ENCODE measurements at places on chromosomes 1 and 21. TPM values are rescaled to one million over a fixed set of nuclear protein-coding genes. Genes with fewer than 3 reads are reported as not detected.
A peak's percentile ranks its signal among the peaks of the same experiment; 100 is the strongest.

DNA sequence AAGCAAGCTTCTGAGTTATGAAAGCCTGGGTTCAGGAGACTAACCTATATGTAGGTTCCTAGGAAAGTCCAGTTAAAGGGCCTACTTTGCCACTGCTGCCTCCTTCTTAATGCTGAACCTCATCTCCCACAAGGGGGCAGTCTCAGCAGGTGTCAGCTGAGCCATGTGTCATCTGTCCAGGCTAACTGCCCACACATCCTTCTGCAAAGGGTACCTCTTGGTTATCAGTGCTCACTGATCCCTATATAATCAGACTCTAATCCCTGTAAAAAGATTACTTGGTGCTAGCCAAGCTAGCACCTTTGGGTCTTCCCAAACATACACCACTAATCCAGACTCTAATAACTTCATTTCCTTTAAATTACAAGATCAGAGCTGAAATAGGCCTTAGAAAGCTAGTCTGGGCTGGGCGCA lies 9.0 kb downstream of the PRDX1 start:
- H3K27me3 ChIP-seq = no peaks in the 10 kb centered on the region
- H3K4me3 ChIP-seq = no peak overlapping the region
- no peak overlapping the region for H3K27ac ChIP-seq
- peaks cover 70% of the 10 kb centered on the region for H3K36me3 ChIP-seq
- no peaks in the 10 kb centered on the region for H3K4me1 ChIP-seq

DNA sequence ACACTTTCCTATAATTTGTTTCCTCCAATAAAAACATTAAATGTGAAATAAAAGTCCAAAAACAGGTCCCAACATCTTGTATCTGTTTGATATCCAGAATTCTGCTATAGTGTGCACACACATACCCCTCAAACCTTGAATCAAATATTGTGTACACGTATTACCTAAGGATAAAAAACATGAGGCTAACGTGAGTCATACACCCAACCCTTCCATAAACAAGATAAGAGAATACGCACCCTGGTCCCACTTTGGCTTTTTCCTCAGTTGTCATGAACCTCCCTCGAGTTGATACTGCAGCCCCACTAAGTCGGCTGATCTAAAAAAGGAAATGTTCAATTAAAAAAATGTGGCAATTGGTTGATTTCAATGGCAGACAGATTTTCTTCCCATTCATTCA lies 5.2 kb downstream of the KHDC4 start:
- H3K27me3 ChIP-seq = no peaks in the 10 kb centered on the region
- H3K27ac ChIP-seq = no peak overlapping the region
- peaks cover 70% of the 10 kb centered on the region for H3K36me3 ChIP-seq

DNA sequence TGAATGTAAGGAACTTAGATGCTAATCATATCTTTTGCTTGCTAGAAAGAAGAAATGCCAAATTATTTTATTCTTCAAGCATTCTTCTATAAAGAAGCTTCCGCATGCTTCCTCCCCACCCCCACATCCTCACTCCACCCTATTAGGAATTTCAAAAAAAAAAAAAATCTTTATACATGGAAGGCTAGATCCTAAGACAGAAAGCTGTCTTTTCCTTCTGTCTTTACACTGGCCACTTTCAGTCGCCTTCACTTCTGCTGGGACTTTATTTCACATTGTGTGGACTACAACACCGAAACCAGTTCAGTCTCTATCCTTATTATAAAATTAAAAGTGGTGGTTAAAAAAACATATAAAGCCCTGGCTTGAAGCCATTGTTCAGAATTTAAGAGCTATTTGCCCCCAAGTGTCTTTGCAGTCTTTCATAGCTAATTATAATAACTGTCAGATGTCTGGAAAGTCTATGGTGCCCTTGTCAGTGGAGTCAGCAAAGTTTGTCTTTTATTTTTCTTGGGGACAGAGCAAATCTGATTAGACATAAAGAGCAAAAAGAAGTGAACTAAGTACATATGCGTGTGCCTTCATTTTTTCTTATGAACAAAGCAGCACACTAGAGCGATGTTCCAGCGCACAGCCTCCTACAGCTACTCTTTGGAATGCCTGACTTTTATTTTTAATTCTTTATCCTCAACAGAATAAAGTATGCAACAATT lies 297.7 kb downstream of the PTPRC start:
- peaks cover 7% of the 10 kb centered on the region for H3K4me1 ChIP-seq
- H3K4me3 ChIP-seq = peak overlapping the region; percentile 74
- H3K36me3 ChIP-seq = no peaks in the 10 kb centered on the region
- no peaks in the 10 kb centered on the region for H3K27me3 ChIP-seq
- H3K27ac ChIP-seq = peak overlapping the region; percentile 53
- no peak for DNase-seq

GRCh38 chr1:189597083-189597482 lies 880.6 kb downstream of the BRINP3 start:
- no peaks in the 10 kb centered on the region for H3K27me3 ChIP-seq
- DNase-seq = no peak
- no peaks in the 10 kb centered on the region for H3K4me1 ChIP-seq
- H3K27ac ChIP-seq = no peak overlapping the region
- no peaks in the 10 kb centered on the region for H3K36me3 ChIP-seq

DNA sequence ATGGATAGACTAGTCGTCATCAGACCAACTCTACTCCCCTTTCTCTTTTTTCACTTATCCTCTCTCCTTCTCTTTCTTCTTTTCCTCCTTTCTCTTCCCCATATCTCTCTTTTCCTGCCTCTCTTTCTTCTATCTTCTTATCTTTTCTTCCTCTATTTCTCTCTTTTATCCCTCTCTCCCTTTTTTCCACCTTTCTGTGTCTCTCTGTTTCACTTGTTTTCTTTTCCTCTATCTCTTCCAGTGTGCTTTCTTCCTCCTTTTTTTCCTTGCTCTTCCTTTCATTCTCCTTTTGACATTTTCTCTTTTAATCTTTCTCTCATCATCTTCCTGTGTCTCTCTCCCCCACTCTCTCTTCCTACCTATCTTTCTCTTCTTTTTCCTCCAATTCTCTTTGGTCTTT lies 159.0 kb upstream of the PTGFR start:
- DNase-seq = no peak
- H3K4me1 ChIP-seq = no peaks in the 10 kb centered on the region

The GJA8 gene
- total RNA-seq = not detected

The OPTC gene
- not detected for total RNA-seq

DNA sequence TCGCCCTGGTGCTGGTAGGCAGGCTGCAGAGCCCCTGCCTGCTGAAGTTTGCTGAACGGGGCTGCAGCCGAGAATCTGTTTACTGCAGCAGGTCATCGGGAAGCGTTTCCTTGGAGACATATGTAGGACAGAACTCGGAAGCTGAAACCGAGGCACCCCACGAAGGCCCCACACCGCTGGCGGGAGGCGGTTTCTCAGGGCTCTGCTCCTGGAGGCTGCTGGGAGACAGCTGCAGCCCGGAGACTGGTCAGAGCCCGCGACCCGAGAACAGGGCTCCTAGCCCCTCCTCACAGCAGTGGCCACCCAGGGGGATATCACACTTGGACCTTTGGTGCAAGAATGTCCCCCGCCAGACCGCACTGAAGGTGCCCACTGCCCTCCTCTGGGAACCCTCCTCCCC lies 12.7 kb upstream of the PLCH2 start:
- H3K4me1 ChIP-seq = no peaks in the 10 kb centered on the region
- peaks cover 4% of the 10 kb centered on the region for H3K27me3 ChIP-seq
- no peak overlapping the region for H3K27ac ChIP-seq
- no peak overlapping the region for H3K4me3 ChIP-seq

- DNase-seq = no peak
- peaks cover 23% of the 10 kb centered on the region for H3K4me1 ChIP-seq
- H3K27ac ChIP-seq = peak overlapping the region; percentile 9
- H3K27me3 ChIP-seq = no peaks in the 10 kb centered on the region
- no peak overlapping the region for H3K4me3 ChIP-seq
These were observed 45.3 kb upstream of the RGS1 start for GRCh38 chr1:192530254-192530653.

- no peak for DNase-seq
- no peaks in the 10 kb centered on the region for H3K27me3 ChIP-seq
- H3K4me3 ChIP-seq = no peak overlapping the region
- H3K4me1 ChIP-seq = no peaks in the 10 kb centered on the region
- no peaks in the 10 kb centered on the region for H3K36me3 ChIP-seq
These were observed 83.5 kb upstream of the CLDN14 start for GRCh38 chr21:36563341-36563926.

DNA sequence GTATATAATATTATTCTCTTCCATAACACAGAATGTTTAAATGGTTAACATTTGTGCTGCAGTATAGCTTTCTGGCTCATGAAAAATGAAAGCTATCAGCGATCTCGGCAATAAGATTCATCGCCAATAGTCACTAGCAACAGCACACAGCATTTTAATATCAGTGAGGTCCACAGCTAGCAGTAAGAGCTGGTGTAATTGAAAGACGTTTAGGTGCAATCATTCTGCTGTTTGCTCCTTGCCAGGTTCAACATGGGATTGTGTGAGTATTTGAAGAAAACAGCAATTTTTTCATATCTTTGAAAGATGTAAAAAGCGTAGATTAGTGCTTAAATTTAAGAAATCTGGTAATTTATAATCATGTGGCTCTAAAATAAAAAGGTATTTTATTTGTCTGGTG lies 20.1 kb downstream of the PRKACB start:
- no peak overlapping the region for H3K4me3 ChIP-seq
- H3K27ac ChIP-seq = no peak overlapping the region
- H3K36me3 ChIP-seq = no peaks in the 10 kb centered on the region
- no peak for DNase-seq
- no peaks in the 10 kb centered on the region for H3K27me3 ChIP-seq

- peak overlapping the region; percentile 21 for H3K4me3 ChIP-seq
- H3K4me1 ChIP-seq = peaks cover 61% of the 10 kb centered on the region
- DNase-seq = no peak
- no peaks in the 10 kb centered on the region for H3K36me3 ChIP-seq
- H3K27ac ChIP-seq = peak overlapping the region; percentile 72
These were observed 179.3 kb downstream of the ETS2 start for GRCh38 chr21:38984982-38985567.

GRCh38 chr1:30914931-30915330 lies 6.4 kb upstream of the SDC3 start:
- H3K27me3 ChIP-seq = no peaks in the 10 kb centered on the region
- no peak overlapping the region for H3K27ac ChIP-seq
- no peak for DNase-seq
- peaks cover 5% of the 10 kb centered on the region for H3K4me1 ChIP-seq
- no peaks in the 10 kb centered on the region for H3K36me3 ChIP-seq
- no peak overlapping the region for H3K4me3 ChIP-seq

DNA sequence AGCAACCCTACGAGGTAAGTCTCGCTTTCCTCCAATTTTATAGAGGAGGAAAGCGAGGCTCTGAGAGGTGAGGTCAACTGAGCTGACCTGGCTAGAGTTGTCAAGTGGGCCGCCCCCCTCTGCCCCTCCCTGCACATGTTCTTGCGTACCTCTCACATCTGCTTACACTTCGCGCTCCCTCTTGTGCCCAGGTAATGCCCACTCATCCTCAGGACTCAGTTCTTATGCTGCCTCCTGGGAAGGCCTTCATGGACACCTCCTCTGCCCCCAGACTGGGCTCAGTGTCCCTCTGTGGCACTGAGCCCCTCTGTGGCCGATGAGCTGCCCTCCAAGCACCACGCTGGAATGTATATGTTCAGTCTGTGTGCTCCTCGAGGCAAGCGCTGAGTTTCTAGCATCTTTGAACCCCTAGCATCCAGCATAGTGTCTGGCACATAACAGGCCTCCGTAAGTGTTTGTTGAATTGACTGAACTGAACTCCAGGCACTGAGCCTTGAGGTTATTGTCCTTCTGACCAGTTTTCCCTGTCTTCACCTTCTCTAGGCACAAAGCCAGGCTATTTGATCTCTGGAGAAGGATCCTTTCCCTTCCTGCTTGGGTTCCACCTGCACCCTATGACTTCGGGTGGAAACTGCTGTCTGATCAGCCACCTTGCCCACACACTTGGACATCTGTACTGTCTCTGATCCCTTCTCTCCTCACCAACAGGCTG lies 13.5 kb downstream of the MOV10 start:
- H3K4me1 ChIP-seq = no peaks in the 10 kb centered on the region
- H3K27me3 ChIP-seq = no peaks in the 10 kb centered on the region
- H3K4me3 ChIP-seq = no peak overlapping the region
- no peak overlapping the region for H3K27ac ChIP-seq
- peaks cover 16% of the 10 kb centered on the region for H3K36me3 ChIP-seq

The ADGRL4 gene
- 15.8 TPM for total RNA-seq

GRCh38 chr21:38297871-38298270 lies 41.1 kb downstream of the KCNJ15 start:
- no peaks in the 10 kb centered on the region for H3K36me3 ChIP-seq
- no peak for DNase-seq
- H3K27ac ChIP-seq = no peak overlapping the region
- H3K27me3 ChIP-seq = no peaks in the 10 kb centered on the region
- no peak overlapping the region for H3K4me3 ChIP-seq
- peaks cover 14% of the 10 kb centered on the region for H3K4me1 ChIP-seq

DNA sequence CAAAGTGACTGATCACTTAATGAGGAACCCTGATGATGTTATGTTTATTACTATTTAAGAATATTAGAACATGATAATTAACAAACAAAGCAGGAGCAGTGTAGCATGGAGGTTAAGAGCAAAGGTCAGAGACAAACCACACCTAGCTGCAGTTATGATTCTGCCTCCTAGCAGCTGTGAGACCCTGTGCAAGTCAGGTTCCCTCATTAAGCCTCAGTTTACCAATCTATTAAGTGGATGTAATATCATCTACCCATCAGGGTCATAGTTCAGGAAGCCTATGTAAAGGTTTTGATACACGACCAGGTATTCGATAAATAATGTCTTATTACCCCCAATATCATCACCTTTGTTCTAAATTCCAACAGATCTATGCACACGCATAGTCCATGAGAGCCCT lies 32.0 kb downstream of the DUSP10 start:
- H3K27me3 ChIP-seq = no peaks in the 10 kb centered on the region
- DNase-seq = no peak
- H3K4me3 ChIP-seq = no peak overlapping the region

The FCGR2B gene
- total RNA-seq = 20.2 TPM

- no peak overlapping the region for H3K27ac ChIP-seq
- no peak for DNase-seq
- H3K27me3 ChIP-seq = no peaks in the 10 kb centered on the region
These were observed 46.2 kb upstream of the ZC3H11B start for GRCh38 chr1:219659005-219659600.

The PMF1 gene
- total RNA-seq = 33.2 TPM

DNA sequence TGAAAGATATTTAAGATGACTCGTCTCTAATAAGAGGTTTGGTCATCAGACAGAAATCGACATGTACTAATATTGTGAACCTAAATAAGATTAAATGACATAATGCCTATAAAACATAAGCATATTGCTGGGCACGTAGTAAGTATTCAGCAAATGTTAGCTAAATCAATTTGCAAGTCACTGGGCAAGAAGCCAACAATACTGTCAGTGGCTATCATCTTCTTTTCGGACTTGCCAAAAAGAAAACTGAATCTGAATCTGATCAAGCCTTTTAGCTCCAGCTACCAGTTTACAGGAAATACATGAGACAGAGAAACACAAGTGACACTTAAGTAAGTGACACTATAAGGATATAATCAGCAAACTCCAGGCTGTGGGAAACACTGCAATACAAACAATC lies 46.0 kb downstream of the RPL5 start:
- H3K27me3 ChIP-seq = no peaks in the 10 kb centered on the region
- no peaks in the 10 kb centered on the region for H3K36me3 ChIP-seq
- DNase-seq = no peak
- no peaks in the 10 kb centered on the region for H3K4me1 ChIP-seq
- no peak overlapping the region for H3K4me3 ChIP-seq

- no peaks in the 10 kb centered on the region for H3K36me3 ChIP-seq
- no peak for DNase-seq
- H3K27ac ChIP-seq = peak overlapping the region; percentile 10
- H3K27me3 ChIP-seq = no peaks in the 10 kb centered on the region
- H3K4me3 ChIP-seq = no peak overlapping the region
These were observed 50.4 kb upstream of the FMOD start for GRCh38 chr1:203401199-203401877.

- no peaks in the 10 kb centered on the region for H3K36me3 ChIP-seq
- H3K4me3 ChIP-seq = no peak overlapping the region
- no peak overlapping the region for H3K27ac ChIP-seq
- no peaks in the 10 kb centered on the region for H3K4me1 ChIP-seq
- no peaks in the 10 kb centered on the region for H3K27me3 ChIP-seq
These were observed 14.1 kb upstream of the THEM4 start for GRCh38 chr1:151923422-151923821.

All from thoracic aorta (tissue), 2 donors.